NCI-H1092 (cell line): ENCODE measurements at places on chromosomes 2 and 18.

DNA sequence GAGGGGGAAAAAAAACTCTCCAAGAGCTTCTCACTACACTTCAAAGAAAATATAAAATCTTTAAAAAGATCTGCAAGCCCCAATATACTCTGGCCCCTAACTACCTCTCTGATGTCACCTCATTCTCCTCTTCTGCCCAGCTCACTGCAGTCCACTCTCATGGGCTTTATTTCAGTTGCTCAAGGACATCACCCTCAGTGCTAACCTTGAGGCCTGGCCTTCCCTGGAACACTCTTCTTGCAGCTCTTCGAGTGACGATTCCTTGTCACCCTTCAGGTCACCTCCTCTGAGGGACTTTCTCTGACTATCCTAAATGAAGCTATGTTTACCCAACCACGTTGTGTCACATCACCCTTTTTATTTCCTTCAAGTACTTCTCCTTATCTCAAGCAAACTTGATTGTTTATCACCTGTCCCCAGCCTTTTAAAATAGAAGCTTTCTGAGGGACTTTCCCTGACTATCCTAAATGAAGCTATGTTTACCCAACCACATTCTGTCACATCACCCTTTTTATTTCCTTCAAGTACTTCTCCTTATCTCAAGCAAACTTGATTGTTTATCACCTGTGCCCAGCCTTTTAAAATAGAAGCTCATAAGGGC is 10.4 kb downstream of the RTTN start:
- DNase-seq: no peak

- DNase-seq: no peak
Observed at GRCh38 chr2:128626760-128627511, 308.3 kb upstream of the HS6ST1 start.

DNA sequence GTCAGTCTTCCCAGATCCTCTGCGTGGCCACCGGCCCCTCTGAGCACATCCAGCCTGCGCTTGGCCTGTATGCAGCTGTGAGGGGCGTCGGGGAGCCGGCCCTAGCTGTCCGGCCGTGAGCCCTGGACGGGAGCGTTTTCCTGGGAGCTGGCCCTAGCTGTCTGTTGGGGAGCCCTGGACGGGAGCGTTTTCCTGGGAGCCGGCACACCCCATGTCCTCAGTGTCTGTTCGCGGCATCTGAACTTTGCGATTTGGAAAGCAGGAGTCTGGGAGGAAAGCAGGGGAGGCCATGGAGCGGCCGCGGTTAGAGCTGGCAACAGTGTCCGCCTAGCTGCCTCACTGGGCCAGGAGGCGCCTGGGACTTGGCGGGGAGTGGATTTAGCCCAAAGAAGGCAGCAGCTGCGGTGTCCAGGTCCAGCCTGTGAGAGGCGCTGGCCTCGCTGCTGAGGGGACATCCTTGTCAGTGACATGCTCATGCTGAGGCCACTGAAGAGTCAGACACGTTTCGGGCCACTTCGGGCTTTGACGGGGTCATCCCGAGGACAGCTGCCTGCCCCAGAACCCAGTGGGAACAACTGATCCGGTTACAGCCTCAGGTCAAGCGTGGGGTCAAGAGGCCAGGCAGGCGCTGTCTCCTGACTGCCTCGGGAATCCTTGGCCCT is 75.8 kb downstream of the KCNG2 start:
- DNase-seq: no peak

DNA sequence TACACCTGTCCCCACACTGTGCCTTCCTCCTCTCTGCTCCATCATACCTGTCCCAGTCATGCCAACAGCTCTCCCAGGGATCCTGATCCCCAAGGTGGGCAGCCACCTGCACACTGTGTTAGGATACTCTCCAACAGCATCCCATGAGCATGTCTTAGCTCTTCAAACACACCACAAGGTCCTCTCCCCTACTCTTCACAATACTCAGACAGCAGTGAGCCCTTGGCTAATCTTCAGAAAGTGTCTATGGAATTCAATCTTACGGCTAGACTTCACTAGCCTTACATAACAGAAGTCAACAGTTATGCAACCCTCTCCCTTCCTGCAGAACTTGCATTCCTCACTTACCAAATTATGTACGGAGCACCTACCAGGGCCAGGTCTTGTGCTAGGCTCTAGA is 79.9 kb downstream of the MYO5B start:
- DNase-seq: no peak

DNA sequence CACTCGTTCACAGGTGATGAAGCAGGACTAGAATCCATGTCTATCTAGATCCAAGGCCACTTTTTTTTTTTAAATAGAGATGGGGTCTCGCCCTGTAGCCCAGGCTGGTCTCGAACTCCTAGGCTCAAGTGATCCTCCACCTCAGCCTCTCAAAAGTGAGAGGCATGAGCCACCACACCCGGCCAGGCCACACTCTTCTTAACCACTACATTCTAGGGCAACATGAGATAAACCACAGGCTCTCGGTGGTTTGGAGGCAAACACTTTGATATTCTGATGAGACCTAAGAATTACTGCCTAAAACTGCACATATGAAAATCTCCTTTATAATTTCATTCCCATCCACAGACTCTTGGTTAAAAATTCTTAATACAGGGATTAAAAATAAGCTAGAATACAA is 51.8 kb downstream of the USP34 start:
- DNase-seq: no peak

DNA sequence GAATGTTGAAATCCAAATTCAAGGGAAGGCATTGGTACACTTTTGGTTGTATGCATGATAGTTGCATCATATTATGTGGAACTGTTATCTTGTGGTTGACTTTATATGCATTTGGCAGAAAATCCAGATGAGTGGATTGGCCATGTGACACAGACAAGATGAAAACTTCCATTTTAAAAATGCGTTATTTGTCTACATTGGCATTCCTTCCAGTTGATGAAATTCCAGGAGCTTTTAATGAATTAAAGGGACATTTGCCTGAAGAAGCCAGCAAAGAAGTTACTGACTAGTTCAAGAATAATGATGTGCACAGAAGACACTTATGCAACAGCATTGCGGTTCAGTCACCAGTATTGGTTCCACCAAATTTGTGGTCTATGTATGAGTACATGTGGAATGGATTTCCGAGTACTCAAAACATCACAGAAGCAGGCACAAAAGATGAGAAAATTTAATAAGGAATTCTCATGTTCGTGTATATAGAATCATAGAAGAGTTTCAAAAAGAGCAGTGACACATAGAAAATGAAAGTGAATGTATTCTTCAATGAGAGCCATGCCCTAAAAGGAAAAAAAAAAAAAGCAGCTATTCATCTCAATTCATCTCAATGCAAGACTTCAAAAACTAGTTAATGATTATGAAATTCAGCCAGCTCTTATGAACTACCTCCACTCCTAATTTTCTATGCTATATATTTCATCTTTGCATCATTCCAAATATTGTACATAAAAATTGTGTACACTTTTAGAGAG is 232.1 kb downstream of the RBM43 start:
- no peak for DNase-seq

- no peak for DNase-seq
Observed at GRCh38 chr2:240438810-240439697, 3.6 kb downstream of the GPC1 start.

GRCh38 chr2:157559061-157559460 is 69.6 kb downstream of the ACVR1C start:
- no peak for DNase-seq

GRCh38 chr2:205531072-205531471 is 151.2 kb upstream of the NRP2 start:
- no peak for DNase-seq

GRCh38 chr2:148789059-148789458 is 86.0 kb upstream of the KIF5C start:
- no peak for DNase-seq

DNA sequence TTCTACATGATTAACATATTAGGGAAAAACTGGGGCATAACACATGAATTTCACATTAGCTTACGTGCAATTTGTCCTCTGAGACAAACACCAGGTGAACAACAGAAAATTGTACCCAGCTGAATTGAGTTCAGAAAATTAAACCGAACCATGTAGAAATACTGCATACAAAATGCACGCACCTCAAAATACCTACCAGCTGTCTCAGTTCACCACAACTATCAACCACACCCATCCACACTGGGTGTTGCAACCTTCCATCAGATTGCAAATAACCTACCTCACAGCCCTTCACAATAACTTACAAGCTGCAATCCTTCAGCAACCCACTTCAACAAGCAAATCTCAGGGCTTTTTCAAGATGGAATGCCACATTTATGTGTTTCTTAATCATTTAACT is 55.9 kb downstream of the UNC50 start:
- DNase-seq: no peak

GRCh38 chr2:204353823-204354222 is 191.5 kb upstream of the PARD3B start:
- no peak for DNase-seq

DNA sequence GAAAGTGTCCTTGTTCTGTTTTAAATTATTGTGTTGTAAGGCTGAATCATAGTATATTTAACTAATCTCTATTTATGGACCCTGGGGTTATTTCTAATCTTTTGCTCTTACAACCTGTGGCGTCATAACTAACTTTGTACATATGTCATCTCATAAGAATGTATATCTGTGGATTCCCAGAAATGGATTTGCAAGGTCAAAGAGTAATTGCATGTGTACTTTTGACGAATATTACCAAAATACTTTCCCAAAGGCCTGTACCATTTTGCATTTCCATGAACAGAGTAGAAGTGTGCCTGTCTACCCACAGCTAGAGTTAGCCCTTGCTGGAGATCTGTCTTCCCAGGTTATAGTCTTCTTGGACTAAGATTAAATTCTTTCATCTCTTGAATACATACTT is 42.8 kb downstream of the SEMA4F start:
- no peak for DNase-seq

GRCh38 chr2:173957517-173957916 is 7.7 kb downstream of the SP3 start:
- DNase-seq: no peak

GRCh38 chr2:230795856-230796255 is 68.9 kb upstream of the ITM2C start:
- DNase-seq: no peak

GRCh38 chr2:239131521-239131920 is 269.3 kb downstream of the HDAC4 start:
- DNase-seq: no peak

GRCh38 chr18:74899554-74899953 is 301.9 kb downstream of the ZNF407 start:
- peak; percentile 93 for DNase-seq

GRCh38 chr18:34493099-34493544 is 217.0 kb upstream of the DTNA start:
- DNase-seq: peak; percentile 83

GRCh38 chr18:54636217-54636616 is 45.2 kb downstream of the DYNAP start:
- DNase-seq: no peak

GRCh38 chr2:111912547-111912946 is 14.1 kb downstream of the MERTK start:
- no peak for DNase-seq

DNA sequence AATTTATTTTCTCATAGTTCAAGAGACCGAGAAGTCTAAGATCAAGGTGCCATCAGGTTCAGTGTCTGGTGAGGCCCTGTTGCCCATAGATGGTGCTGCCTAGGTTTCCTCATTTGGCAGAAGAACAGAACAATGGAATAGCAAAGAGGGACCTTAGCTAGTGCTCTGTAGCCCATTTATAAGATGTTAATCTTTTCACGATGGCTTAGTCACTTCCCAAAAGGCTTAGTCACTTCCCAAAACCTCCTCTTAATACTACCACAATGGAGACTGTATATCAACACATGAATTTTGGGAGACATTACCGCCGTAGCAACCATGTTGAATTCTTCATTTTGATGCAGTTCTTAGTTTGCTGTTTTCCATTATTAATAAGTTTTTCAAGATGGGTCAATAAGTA is 246.3 kb upstream of the NRP2 start:
- no peak for DNase-seq

- DNase-seq: no peak
Observed at GRCh38 chr2:10922307-10923007, 10.7 kb downstream of the KCNF1 start.

GRCh38 chr2:150088538-150088937 is 398.9 kb downstream of the RND3 start:
- no peak for DNase-seq

DNA sequence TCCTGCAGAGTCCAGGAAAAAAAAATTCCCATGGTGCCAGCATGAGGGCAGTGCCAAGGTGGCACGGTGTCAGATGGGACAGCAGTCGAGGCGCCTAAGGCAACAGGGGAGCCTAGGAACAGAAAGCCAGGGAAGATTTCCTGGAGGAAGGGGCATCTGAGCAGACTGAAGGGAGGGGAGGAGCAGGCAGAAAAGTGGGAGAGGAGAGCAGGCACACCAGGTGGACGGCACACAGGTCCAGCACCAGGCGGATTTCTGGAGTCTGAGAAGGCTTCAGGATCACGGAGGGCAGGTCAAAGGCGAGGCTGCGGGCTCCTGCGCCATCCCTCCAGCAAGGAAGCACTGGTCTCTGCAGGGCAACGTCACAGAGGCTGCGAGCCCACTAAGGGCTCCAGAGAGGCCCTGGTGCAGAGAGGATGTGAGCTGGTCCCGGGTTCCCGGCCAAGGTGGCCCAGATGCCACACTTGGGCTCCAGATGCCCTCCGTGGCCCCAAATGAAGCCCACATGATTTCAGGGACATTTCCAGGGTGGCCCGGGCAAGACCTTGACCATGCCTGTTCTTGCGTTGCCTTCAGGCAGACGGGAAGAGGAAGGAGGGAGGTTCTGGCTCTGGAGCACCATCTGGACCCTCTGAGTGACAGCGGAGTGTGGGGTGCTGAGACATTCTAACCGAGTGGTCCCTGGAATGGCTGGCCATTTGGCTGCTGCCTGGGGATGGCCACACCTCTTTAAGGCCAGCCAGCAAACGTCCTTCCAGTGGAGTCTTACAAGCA is 4.1 kb downstream of the HS6ST1 start:
- DNase-seq: no peak

DNA sequence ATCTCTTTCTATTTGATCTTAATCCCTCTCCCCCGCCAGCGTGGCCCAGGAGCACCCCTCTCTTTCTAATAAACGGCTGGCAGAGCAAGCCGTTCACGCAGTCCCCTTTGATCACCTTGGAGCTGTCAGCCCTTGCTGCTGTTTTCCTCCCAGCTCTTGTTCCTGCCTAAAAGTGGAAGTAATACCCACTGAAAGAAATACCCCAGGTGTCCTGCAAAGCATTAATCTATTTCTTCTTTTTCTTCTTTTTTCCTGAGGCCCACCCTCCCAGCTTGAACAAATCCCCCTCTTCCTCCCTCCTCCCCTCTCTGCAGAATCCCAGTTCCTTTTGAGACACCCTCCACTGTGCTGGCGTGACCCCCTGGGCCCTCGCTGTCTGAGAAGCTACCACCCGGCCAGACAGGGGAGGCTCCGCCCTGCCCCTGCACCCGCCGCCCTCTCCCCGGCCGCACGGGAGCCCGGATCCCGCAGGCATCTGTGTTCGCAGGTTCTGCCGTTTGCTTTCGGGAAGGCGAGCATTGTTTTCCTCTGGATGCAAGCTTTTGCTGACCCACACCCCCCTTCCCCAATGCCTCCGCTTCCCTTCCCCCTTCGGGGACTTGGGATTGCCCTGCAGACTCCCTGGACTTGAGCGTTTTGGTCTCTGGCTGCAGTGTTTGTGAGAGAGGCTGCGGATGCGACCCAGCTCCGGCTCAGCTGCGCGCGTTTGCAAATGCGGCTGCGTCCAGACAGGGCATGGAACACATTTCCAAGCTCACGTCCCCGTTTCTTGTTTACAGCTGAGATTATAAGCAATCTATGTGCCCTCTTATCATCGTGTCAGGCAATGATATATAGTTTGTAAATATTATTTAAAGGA is 631.5 kb downstream of the NYAP2 start:
- peak; percentile 48 for DNase-seq
